ENCODE measurements at places on chromosomes 1 and 21.

- no peak for DNase-seq
These were observed 3.6 kb upstream of the HORMAD1 start for GRCh38 chr1:150724336-150724735.

- DNase-seq: no peak
These were observed 28.3 kb upstream of the EPHA8 start for GRCh38 chr1:22534951-22535350.

- DNase-seq: no peak
These were observed 44.6 kb downstream of the NFYC start for GRCh38 chr1:40736085-40736531.

- DNase-seq: no peak
These were observed 51.1 kb upstream of the LRRC8C start for GRCh38 chr1:89581859-89582258.

GRCh38 chr21:42426424-42426823 lies 22.7 kb downstream of the UBASH3A start:
- no peak for DNase-seq

GRCh38 chr1:230157420-230158390 lies 90.7 kb downstream of the GALNT2 start:
- no peak for DNase-seq
